ENCODE measurements at places on chromosomes 13 and 19.
A peak's percentile ranks its signal among the peaks of the same experiment; 100 is the strongest.

- no peak for DNase-seq
Observed at GRCh38 chr19:7808108-7808507, 21.9 kb upstream of the EVI5L start.

- DNase-seq = no peak
Observed at GRCh38 chr13:75685239-75685697, 49.1 kb downstream of the LMO7 start.

GRCh38 chr19:33171222-33171795, 22.8 kb upstream of the LRP3 start:
- DNase-seq = no peak

- DNase-seq = peak; percentile 8
Observed at GRCh38 chr19:4556597-4557127, 2.8 kb downstream of the SEMA6B start.

DNA sequence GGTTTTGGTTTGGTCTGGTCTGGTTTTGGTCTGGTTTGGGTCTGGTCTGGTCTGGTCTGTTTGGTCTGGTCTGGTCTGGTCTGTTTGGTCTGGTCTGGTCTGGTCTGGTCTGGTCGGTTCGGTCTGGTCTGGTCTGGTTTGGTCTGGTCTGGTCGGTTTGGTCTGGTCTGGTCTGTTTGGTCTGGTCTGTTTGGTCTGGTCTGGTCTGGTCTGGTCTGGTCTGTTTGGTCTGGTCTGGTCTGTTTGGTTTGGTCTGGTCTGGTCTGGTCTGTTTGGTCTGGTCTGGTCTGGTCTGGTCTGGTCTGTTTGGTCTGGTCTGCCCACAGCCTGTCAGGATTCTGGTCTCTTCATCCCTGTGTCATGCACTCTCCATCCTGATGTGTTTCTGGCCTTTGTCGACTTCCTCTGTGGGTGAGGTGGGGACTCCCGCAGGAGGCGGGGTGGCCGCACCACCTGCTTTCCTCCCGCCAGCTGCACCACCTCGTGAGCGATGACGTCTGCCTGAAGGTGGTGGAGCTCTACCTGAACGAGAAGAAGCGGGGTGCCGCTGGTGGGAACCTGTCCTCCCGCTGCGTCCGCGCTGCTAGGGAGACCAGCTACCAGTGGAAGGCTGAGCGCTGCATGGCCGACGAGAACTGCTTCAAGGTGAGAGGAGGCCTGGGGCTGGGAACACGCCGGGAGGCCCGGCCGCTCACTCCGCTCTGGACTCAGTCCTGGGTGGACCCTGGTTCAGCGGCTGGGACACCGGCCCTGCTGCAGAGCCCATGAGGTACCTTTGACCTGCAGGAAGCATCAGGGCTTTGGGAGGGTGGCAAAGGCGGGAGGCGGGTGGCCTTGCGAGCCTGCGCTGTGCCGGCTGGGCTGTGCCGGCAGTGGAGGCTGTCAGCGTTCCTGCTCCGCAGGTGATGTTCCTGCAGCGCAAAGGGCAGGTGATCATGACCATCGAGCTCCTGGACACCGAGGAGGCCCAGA, 12.9 kb upstream of the F2RL3 start:
- no peak for DNase-seq

- DNase-seq = no peak
Observed at GRCh38 chr13:108102771-108103170, 112.6 kb downstream of the LIG4 start.

DNA sequence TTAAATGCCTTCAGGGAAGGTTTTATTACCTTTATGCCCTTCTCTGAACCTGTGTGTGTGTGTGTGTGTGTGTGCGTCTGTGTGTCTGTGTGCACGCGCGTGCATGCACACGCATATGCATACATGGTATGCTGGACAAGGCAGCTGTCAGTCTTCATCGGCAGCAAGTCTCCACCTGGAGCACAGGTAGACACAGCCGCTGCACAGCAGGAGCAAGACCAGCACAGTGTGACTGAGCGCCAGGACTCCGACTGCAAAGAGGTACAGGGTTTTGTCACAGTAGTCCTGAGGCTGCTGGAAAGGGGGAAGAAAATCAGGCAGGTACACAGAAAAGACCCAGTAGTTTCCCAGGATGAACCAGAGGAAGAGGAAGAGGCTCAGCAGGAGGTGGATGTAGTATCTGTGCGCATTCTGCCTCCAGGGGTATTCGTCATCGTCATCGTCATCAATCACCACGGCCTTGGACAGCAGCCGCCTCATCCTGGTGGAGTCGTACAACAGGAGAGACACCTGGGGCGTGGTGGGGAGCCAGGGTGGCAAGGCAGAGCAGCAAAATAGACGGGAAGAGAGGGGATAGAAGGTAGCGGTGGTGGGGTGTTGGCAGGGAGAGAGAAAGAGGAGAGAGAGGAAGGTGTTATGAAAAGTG, 12.8 kb upstream of the DHRS12 start:
- no peak for DNase-seq

GRCh38 chr19:11242864-11243797, 3.7 kb downstream of the ANGPTL8 start:
- DNase-seq = peak; percentile 83

DNA sequence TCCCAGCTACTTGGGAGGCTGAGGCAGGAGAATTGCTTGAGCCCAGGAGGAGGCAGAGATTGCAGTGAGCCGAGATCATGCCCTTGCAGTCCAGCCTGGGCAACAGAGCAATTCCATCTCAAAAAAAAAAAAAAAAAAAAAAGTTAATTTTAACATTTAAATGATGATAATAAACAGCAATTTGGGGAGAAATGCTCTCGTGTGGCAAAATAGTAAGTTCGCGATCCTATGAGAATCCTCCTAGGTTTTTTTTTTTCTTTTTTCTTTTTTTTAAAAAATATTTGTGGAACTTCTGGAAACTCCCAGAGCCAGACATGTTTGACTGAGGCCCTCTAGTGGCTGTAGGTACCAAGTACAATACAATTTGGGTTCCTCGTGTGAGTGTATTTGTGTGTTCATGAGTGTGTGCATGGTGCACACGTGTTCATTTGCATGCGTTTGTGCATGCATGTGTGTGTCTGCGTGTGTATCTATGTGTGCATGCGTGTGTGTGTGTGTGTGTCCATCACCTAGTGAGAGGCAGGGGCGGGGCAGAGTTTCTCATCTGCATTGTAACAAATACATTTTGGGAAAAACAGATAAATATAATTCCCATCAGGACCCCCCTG, 31.2 kb downstream of the TMPRSS9 start:
- DNase-seq = peak; percentile 76

DNA sequence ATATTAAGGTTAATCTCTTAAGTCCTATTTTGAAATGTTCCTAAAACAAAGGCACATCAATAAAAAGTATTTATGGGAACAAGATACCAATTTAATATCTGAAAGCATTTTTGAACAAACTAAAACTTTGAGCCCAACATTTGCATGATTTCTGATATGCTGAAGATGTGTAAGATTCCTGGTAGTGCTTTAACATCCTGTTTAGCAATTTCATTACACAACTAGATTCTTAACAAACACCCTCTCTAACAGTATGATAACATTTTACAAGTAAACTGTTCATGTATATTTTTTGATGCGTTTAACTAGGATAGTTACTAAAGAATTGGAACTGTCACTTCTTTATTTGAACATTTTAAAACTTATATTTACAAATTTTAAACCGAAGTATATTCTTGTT, 63.9 kb downstream of the DACH1 start:
- no peak for DNase-seq
